ENCODE measurements at places on chromosomes 1 and 21. TPM values are rescaled to one million over a fixed set of nuclear protein-coding genes. Genes with fewer than 3 reads are reported as not detected.
A peak's percentile ranks its signal among the peaks of the same experiment; 100 is the strongest.

The PHGDH gene
- 16.3 TPM for total RNA-seq

The MKNK1 gene
- total RNA-seq = 14.0 TPM

The DDR2 gene
- 0.43 TPM for total RNA-seq

The GNAT2 gene
- total RNA-seq = not detected

- no peaks in the 10 kb centered on the region for H3K36me3 ChIP-seq
- H3K4me1 ChIP-seq = no peaks in the 10 kb centered on the region
- H3K4me3 ChIP-seq = no peak overlapping the region
Measured at GRCh38 chr1:228360533-228361313, 45.9 kb downstream of the TRIM11 start.

DNA sequence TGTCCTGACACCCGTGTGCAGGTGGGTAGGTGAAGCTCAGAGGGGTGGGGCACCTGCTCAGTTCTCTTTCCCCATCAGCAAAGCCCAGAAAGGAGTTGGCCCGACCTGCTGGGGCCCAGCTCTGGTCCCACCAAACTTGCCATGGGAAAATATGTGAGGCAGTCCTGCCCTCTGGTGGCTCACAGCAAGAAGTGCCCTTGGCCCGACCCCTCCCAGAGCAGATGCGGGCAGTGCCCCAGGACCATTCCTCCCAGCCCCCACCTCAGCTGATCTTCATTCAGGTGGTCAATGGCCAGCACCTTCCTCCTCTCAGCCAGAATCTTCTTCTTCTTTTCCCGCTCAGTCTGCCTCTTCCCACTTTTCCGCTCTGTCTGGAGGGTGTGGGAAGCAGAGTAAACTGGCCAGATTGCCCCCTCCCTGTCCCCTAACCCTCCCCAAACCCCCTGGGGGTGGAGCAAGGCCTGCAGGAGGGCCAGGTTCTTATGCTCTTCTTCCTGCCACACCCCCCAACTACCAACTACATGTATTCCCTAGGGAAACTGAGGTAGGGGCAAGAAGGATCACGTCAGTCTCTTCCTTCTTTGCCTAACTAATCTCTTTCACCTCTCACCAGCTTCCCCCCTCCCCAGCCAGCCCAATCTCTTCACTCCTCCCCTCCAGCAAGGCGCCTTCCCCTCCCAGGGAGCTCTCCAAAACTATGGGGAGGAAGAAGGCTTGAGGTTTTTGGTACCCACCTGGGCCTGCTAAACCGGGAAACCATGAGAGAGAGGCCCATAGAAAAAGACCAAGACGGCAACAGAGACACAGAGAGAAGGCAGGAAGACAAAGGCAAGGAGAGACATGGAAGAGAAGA is 15.6 kb downstream of the TNNT2 start:
- H3K27me3 ChIP-seq = no peaks in the 10 kb centered on the region
- H3K4me1 ChIP-seq = peaks cover 6% of the 10 kb centered on the region
- H3K27ac ChIP-seq = no peak overlapping the region
- no peaks in the 10 kb centered on the region for H3K36me3 ChIP-seq
- DNase-seq = peak; percentile 83

- no peak overlapping the region for H3K4me3 ChIP-seq
- no peaks in the 10 kb centered on the region for H3K36me3 ChIP-seq
- peak; percentile 93 for DNase-seq
- no peak overlapping the region for H3K27ac ChIP-seq
- no peaks in the 10 kb centered on the region for H3K27me3 ChIP-seq
Measured at GRCh38 chr1:22704440-22705067, 6.1 kb upstream of the EPHB2 start.

DNA sequence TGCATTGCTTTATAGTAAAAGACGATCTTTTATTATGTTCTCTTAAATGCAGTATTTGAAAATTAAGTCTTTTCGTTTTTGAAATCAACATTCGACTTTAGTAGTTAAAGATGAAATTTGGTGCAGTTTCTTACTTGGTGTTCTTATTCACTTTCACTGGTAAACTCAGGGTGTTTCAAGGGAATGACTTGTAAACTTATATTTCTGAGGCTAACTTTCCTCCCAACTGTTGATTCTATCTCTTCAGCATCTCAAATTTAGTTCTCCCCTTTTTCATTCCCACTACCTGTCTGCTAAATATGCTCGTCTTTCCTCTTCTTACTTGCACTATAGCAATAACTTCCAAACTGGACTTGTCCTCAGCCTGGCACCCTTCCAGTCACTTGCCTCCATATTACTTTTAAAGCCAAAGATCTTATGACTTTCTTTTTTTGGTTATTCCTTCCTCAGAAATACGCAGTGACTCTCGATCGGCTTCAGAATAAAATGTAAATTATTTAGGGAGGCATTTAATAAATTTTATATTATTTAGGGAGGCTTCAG is 988 bp downstream of the SLC35A3 start:
- no peaks in the 10 kb centered on the region for H3K27me3 ChIP-seq
- no peak for DNase-seq
- H3K36me3 ChIP-seq = peaks cover 11% of the 10 kb centered on the region
- peak overlapping the region; percentile 66 for H3K27ac ChIP-seq

- H3K4me3 ChIP-seq = no peak overlapping the region
- H3K36me3 ChIP-seq = no peaks in the 10 kb centered on the region
- H3K27me3 ChIP-seq = no peaks in the 10 kb centered on the region
- DNase-seq = peak; percentile 89
- H3K4me1 ChIP-seq = no peaks in the 10 kb centered on the region
Measured at GRCh38 chr1:202315576-202316168, 26.1 kb downstream of the UBE2T start.

DNA sequence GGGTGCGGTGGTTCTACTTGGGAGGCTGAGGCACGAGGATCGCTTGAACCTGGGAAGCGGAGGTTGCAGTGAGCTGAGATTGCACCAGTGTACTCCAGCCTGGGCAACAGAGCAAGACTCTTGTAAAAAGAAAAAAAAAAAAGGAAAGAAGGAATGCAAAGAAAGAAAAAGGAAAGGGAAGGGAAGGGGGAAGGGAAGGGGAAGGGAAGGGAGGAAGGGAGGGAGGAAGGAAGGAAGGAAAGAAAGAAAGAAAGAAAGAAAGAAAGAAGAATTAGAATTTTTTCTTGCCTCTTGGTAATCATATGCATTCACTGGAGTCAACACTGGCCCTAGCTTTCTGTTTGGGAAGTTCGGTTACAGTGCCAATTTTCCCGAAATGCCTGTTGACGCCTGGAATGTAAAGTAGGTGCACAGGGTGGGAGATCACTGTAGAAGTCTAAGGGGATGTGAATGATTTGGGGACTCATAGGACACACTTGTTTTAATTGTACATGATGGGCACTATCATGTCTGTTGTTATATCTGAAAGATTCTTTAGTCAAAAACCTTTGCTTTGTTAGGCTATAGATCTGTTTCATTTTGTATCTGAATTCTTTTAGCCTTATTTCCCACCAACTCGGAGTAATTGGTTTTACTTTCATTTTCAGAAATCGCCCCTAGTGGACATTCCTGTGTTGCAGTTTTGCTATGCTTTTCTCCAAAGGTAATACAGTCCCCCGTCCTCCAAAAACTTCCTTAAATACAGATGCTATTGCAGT is 59.8 kb upstream of the MORC3 start:
- H3K4me3 ChIP-seq = peak overlapping the region; percentile 63
- H3K36me3 ChIP-seq = no peaks in the 10 kb centered on the region
- peak overlapping the region; percentile 74 for H3K27ac ChIP-seq
- DNase-seq = peak; percentile 84
- H3K27me3 ChIP-seq = no peaks in the 10 kb centered on the region

DNA sequence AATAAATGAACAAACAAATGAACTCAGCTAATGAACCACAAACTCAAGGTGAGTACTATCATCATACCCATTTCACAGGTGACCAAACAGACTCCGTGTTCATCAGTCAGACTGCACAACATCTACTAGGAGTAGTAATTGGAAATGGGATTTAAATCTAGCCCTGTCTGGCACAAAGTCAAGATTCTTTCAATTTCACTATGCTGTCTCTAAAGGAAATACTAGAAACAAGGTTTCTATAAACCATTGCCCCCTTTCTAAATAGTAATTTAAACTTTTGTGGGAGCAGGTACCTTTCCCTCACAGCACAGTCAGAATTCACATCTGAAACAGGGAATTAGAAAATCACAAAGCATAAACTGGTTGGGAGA is 160.3 kb downstream of the TGFBR3 start:
- no peak overlapping the region for H3K27ac ChIP-seq
- no peak for DNase-seq
- no peaks in the 10 kb centered on the region for H3K4me1 ChIP-seq

DNA sequence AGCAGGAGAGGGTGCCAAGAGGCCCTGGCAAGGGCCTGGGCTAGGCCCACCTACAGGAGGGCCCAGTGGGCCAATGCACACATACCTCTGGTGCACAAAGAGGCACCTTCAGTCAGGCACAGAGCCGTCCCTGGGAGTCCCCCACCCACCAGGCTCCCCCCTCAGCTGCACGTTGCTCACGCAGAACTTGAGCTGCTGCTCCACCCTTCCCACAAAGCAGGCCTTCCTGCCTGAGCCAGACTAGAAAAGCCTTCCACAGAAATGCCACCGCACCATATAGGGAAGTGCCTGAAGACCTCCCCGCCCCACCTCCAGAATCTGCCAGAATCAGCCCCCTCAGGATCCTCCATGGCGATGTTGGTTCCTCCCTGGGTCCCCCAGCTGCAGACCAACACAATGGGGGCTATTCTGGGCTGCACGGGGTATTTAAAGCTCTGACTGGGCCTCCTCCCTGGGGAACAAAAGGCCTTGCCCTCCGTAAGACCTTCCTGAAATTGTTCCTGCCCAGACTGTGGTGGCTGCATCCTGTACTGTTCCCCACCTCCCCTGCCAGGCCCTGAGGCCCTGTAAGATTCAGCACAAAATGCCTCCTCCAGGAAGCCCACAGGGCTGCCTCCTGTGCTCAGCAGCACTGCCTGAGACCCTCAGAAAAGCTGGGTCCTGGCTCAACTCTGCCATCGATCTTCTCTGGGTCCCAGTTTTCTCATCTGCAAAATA is 27.2 kb downstream of the HSPG2 start:
- no peaks in the 10 kb centered on the region for H3K27me3 ChIP-seq
- H3K27ac ChIP-seq = no peak overlapping the region
- no peak overlapping the region for H3K4me3 ChIP-seq
- no peaks in the 10 kb centered on the region for H3K36me3 ChIP-seq

DNA sequence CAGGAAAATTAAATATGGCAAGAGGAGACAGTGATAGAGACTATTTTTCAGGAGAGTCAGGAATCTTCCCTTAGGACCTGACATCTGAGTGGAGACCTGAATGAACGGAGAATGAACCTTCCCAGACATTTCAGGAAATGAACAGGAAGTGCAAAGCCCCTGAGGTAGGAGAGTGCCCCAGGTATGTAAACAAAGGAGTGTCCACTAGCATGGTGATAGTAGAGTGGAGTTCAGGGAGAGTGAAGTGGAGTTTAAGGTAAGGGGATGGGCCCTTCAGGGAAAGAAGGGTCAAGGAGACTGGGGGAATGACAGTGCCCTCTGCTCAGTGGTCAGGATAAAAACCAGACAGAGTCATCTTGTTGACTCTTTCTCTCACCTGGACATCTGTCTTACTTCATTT is 19.3 kb downstream of the MYBPH start:
- no peak overlapping the region for H3K4me3 ChIP-seq
- no peaks in the 10 kb centered on the region for H3K27me3 ChIP-seq
- H3K4me1 ChIP-seq = no peaks in the 10 kb centered on the region

- H3K4me1 ChIP-seq = no peaks in the 10 kb centered on the region
- H3K36me3 ChIP-seq = no peaks in the 10 kb centered on the region
- no peak overlapping the region for H3K27ac ChIP-seq
- no peak for DNase-seq
- H3K4me3 ChIP-seq = no peak overlapping the region
Measured at GRCh38 chr1:174786760-174787159, 213.0 kb upstream of the CACYBP start.

GRCh38 chr1:225450491-225451191 is 22.8 kb upstream of the LBR start:
- no peaks in the 10 kb centered on the region for H3K36me3 ChIP-seq
- H3K4me3 ChIP-seq = no peak overlapping the region
- no peak overlapping the region for H3K27ac ChIP-seq
- no peak for DNase-seq

DNA sequence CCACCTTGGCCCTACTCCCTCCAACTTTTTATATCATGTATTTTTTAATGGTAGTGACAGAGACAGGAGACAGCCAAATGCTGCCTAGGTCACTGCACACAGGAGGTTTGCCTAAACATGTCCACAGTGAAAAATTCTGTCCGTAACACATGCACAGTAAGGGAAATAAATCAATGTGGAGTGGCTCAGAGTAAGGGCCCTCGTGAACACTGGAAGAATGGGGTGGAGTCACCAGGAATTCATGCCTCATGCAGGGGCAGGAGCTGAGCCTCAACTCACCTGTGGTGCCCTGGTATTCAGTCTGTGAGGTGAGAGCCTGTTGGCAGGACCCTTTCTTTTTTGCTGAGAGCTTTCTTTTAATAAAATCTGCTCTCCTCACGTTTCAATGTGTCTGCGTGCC is 289.1 kb downstream of the TGFB2 start:
- no peak overlapping the region for H3K27ac ChIP-seq
- no peaks in the 10 kb centered on the region for H3K4me1 ChIP-seq
- H3K36me3 ChIP-seq = no peaks in the 10 kb centered on the region
- no peaks in the 10 kb centered on the region for H3K27me3 ChIP-seq

DNA sequence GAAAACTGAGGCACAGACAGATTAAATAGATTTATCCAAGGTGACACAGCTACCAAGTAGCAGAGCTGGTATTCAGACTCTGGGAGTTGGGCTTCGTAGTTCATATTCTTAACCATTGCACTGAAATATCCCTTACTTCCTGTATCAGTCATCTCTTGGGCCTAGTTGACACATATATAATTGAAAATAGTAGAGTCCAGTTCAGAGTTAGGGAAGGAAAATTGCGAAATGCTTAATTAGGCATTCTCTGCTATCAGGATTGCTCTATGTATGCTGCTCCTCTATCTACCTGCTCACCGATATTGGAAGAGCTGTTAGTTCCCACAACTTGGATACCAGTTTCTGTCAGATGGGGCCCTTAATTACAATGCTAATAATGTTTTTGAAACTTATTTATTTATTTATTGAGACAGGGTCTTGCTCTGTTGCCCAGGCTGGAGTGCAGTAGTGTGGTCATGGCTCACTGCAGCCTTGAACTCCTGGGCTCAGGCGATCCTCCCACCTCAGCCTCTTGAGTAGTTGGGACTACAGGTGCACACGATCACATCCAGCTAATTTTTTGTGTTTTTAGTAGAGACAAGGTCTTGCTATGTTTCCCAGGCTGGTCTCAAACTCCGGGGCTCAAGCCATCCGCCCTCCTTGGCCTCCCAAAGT is 8.2 kb downstream of the RCOR3 start:
- no peaks in the 10 kb centered on the region for H3K27me3 ChIP-seq
- no peak overlapping the region for H3K27ac ChIP-seq
- peaks cover 38% of the 10 kb centered on the region for H3K36me3 ChIP-seq

GRCh38 chr1:95655321-95656020 is 421.5 kb downstream of the RWDD3 start:
- H3K4me1 ChIP-seq = peaks cover 7% of the 10 kb centered on the region
- no peak overlapping the region for H3K4me3 ChIP-seq
- no peak overlapping the region for H3K27ac ChIP-seq
- no peaks in the 10 kb centered on the region for H3K27me3 ChIP-seq
- no peak for DNase-seq
- no peaks in the 10 kb centered on the region for H3K36me3 ChIP-seq

- peaks cover 70% of the 10 kb centered on the region for H3K4me1 ChIP-seq
- peak overlapping the region; percentile 50 for H3K4me3 ChIP-seq
- H3K27ac ChIP-seq = peak overlapping the region; percentile 68
- H3K36me3 ChIP-seq = 0 out of 2 replicates have a peak, but pooled peaks cover 3% of the 10 kb centered on the region
- DNase-seq = peak; percentile 71
- no peaks in the 10 kb centered on the region for H3K27me3 ChIP-seq
Measured at GRCh38 chr21:37061926-37062592, 10.8 kb downstream of the PIGP start.
